Transverse colon (tissue), 4 donors: ENCODE measurements at places on chromosomes 7 and 10. TPM values are rescaled to one million over a fixed set of nuclear protein-coding genes. Genes with fewer than 3 reads are reported as not detected.

Gene SMIM30
- total RNA-seq, result 36.0 TPM

Gene VIPR2
- total RNA-seq, result 3.7 TPM

GRCh38 chr7:79176859-79177477 is 276.5 kb downstream of the MAGI2 start:
- DNase-seq, result no peak
- no peak overlapping the region for H3K4me3 ChIP-seq
- H3K36me3 ChIP-seq, result no peaks in the 10 kb centered on the region
- no peaks in the 10 kb centered on the region for H3K4me1 ChIP-seq

DNA sequence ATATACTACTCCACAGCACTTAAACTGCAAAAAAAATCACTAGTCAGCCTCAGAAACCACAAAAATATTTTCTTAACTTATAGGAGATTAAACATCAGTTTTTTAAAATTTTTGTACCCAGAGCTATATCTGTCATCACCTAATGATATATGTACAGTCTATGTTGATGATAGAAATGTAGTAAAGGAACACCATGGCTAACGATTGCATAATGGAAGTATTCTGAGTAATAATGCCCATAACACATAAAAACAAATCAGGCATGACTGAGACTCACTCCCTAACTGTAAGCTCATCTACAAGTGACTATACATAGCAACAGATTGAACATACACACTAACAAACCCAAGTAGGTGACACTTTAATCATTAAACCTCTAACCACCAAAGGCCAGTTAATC is 51.3 kb downstream of the TSPAN12 start:
- H3K27me3 ChIP-seq, result no peaks in the 10 kb centered on the region
- no peaks in the 10 kb centered on the region for H3K36me3 ChIP-seq
- no peaks in the 10 kb centered on the region for H3K4me1 ChIP-seq
- DNase-seq, result no peak
- H3K27ac ChIP-seq, result no peak overlapping the region

DNA sequence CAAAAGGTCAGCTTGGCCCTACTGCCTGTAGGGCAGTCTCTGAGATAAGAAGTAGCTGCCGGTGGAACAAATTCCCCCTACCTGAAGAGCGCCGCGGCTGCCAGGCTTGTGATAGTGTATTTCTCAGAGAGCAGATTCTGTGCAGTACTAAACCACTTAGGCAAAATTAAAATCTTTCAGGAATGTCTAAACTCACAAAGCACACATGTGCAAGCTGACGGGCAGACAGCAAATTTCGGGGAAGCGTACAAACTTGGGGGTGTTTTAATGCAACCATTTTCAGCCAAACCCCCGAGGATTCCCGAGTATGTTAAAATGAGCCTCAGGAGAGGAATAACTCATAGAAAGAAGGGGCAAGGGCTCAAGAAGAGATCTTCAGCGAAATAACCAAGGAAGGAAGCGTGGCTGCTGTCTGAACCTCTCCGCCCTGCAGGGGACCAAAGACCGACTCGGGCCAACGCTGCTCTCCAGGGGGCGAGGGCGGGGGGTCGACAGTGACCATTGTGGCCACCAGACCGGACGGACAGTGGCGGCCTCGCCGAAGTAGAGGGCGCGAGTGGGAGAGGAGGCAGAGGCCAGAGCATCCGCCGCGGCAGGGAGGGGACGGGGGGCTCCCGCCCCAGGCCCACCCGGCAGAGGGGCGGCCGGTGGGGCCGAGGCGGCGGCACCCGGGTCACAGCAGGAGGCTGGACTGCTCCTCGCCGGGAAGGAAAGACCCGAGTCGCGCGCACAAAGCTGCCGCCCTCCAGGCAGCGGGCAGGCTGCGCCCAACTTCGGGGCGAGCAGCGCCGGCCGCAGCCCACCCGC is 819 bp downstream of the HYCC1 start:
- H3K27ac ChIP-seq, result peak overlapping the region; percentile 86
- peak overlapping the region; percentile 90 for H3K4me3 ChIP-seq
- peaks cover 19% of the 10 kb centered on the region for H3K4me1 ChIP-seq
- H3K27me3 ChIP-seq, result peaks cover 14% of the 10 kb centered on the region

GRCh38 chr7:79709574-79710409 is 256.3 kb upstream of the MAGI2 start:
- peak; percentile 15 for DNase-seq
- no peaks in the 10 kb centered on the region for H3K36me3 ChIP-seq

GRCh38 chr7:99141841-99142726 is 1.8 kb downstream of the SMURF1 start:
- no peaks in the 10 kb centered on the region for H3K36me3 ChIP-seq
- peak overlapping the region; percentile 17 for H3K4me3 ChIP-seq
- H3K27me3 ChIP-seq, result no peaks in the 10 kb centered on the region
- H3K4me1 ChIP-seq, result peaks cover 61% of the 10 kb centered on the region
- H3K27ac ChIP-seq, result peak overlapping the region; percentile 99

GRCh38 chr7:18455606-18456005 is 39.9 kb upstream of the HDAC9 start:
- H3K4me3 ChIP-seq, result no peak overlapping the region
- no peak overlapping the region for H3K27ac ChIP-seq
- H3K4me1 ChIP-seq, result no peaks in the 10 kb centered on the region
- DNase-seq, result no peak
- H3K36me3 ChIP-seq, result no peaks in the 10 kb centered on the region
- H3K27me3 ChIP-seq, result no peaks in the 10 kb centered on the region

DNA sequence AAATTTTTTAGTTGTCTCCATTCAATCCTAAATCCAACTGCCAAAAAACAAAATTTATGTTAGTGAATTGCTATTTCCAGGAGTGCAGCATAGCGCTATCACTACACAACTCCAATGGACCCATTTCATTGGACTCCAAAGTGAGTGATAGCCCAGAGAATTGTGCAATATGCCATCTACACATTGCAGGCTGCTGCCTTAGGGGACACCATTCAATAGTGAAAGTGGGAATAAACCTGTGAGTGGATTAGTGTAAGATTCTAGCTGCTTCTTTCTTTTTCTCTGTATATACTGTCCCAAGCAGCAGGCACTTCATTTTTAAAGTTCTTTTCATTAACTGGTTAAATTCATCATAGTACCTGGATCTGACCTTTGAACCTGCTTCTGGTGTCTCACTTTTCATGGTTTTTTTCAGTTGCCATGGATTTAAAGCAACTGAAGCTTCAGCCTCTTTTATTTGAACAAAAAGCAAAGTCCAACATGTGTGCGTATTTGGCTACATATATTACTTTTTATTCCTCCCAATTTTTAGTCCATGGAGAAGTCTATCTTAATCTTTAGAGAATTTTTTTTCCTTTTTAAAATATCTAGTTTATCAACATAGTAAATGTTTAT is 97.3 kb downstream of the DGKB start:
- no peak for DNase-seq
- no peak overlapping the region for H3K4me3 ChIP-seq
- no peak overlapping the region for H3K27ac ChIP-seq
- H3K4me1 ChIP-seq, result no peaks in the 10 kb centered on the region
- no peaks in the 10 kb centered on the region for H3K36me3 ChIP-seq
- H3K27me3 ChIP-seq, result no peaks in the 10 kb centered on the region

GRCh38 chr7:42574685-42575084 is 337.2 kb downstream of the C7orf25 start:
- no peaks in the 10 kb centered on the region for H3K36me3 ChIP-seq
- no peaks in the 10 kb centered on the region for H3K27me3 ChIP-seq
- DNase-seq, result no peak
- H3K27ac ChIP-seq, result peak overlapping the region; percentile 41
- H3K4me3 ChIP-seq, result no peak overlapping the region
